ENCODE measurements at places on chromosomes 7 and 10. TPM values are rescaled to one million over a fixed set of nuclear protein-coding genes. Genes with fewer than 3 reads are reported as not detected.

- DNase-seq = no peak
Measured at GRCh38 chr7:44172803-44173424, 16.3 kb downstream of the GCK start.

- no peak for DNase-seq
Measured at GRCh38 chr7:4707217-4707741, 25.2 kb downstream of the FOXK1 start.

DNA sequence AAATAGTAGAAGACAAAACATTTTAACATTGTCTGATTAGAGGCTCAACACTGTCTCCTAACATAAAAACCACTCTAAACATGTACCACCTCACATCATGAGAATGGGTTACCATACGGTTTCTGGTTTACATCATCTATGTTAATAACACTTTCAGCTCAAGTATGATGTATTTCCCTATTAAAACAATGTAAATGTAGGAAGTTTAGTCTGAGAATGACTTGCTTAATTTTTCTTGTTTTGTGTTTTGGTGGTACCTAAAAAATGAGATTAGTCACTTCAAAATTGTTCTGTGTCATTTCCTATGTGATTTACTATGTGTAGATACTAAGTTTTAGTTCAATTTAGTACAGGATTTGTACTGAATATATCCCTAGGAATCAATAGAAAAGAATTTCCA lies 195.8 kb upstream of the SEMA3C start:
- no peak for DNase-seq

DNA sequence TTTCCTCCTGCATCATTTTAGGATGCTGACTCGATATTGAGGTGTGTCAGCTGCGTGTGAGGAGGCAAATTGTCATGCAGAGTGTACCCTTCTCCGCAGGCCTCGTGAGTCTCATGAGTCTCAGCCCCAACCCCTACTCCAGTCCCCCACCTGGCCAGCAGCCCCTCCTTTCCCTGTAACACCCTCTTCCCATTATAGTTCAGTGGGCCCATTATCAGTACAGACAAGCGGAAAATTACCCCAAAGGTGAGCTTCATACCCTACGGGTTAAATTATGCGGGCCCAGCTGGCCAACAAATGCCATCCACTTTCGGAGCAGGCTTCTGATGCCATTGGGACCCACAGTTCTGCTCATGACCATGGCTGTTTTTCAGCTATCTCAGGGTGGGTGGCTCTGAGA lies 25.2 kb downstream of the SFTPD start:
- DNase-seq = no peak

- DNase-seq = no peak
Measured at GRCh38 chr7:132242192-132242812, 334.0 kb downstream of the PLXNA4 start.

GRCh38 chr7:87624628-87625027 lies 3.6 kb upstream of the RUNDC3B start:
- DNase-seq = no peak

DNA sequence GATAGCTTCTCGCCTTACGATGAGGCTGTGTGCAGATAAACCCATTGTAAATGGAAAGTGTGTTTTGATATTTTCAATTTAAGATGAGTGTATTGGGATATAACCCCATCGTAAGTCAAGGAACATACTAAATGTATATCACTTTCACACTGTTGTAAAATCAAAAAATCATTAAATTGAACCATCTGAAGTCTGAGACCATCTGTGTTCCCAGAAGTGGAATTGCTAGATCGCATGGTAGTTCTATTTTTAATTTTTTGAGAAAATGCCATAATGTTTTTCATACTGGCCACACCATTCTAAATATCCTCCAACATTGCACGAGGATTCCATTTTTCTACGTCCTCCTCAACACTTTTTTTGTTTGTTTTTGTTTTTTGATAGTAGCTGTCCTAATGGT lies 209.1 kb upstream of the MTPN start:
- no peak for DNase-seq

DNA sequence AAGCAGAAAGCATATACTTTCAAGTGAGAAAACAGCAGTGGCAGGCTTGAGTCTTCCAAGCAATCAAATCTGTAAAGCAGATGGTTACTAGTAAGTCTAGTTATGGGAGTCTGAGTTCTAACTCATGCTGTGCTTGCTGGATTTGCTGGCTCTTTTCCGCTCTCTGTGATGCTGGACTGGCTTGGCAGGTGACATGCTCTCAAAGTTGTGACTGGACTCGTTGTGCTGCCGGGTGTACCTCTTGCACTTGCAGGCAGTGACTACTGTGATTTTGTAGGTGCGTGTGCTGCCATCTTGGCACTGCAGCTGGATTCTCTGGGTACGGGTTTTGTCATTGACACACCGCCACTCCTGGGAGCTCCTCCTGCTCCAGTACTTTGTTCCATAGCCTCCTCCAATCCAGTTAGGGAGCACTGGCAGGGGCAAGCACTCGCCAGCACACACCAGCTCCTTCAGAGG lies 3.1 kb downstream of the SOSTDC1 start:
- DNase-seq = no peak

- DNase-seq = peak; percentile 71
Measured at GRCh38 chr10:87093632-87094372, 841 bp downstream of the GLUD1 start.

- DNase-seq = no peak
Measured at GRCh38 chr10:130440971-130441370, 304.8 kb downstream of the GLRX3 start.

GRCh38 chr10:89162596-89162995 lies 44.5 kb downstream of the CH25H start:
- DNase-seq = no peak

- DNase-seq = no peak
Measured at GRCh38 chr7:114264023-114264422, 150.6 kb upstream of the FOXP2 start.

GRCh38 chr10:130498042-130498441 lies 361.9 kb downstream of the GLRX3 start:
- no peak for DNase-seq

GRCh38 chr7:40733114-40733513 lies 598.3 kb downstream of the SUGCT start:
- DNase-seq = no peak

DNA sequence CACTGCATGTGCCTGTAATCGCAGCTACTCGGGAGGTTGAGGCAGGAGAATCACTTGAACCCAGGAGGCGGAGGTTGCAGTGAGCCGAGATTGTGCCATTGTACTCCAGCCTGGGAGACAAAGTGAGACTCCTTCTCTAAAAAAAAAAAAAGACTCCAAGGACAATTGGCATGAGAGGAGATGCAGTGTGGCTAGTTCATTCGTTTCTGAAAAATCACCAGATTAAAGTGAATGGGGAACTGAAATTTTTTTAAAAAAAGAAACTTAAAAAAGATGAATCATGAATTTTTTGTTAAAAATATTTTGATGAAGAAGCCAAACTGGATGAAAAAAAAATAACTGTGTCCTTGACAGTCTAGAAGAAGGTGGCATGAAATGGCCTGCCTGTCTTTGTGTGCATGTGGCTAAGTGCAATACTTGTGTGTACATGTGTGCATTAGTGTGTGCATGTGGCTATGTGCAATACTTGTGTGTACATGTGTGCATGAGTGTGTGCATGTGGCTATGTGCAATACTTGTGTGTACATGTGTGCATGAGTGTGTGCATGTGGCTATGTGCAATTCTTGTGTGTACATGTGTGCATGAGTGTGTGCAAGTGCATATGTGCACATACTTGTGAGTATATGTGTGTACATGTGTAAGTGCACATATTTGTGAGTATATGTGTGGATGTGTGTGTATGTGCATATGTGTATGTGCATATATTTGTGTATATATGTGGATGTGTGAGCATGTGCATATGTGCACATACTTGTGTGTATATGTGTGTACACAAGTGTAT lies 391.7 kb upstream of the KLF6 start:
- DNase-seq = no peak

DNA sequence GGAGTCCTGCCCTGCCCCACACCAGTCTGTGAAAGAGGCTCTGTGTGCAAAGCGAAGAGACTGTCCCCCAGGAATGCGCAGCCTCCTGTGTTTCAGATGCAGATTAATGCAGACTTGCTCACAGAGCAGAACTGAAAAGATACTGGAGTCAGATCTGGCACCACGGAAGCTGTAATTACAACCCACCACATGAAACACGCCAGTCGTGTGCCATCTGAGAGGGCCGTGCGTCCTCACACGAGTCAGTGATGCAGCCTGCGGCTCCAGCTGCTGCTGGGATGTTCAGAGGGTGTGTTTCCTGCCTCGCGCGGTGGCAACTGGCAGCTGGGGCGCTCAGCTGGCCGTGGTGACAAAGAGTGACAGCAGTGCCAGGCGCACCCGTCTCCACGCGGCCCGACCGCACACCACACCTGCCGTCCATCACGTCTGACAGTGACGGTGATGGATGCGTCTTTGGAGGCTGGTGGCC lies 50.0 kb downstream of the NKX6-2 start:
- DNase-seq = no peak

GRCh38 chr7:102285540-102286236 lies 980 bp upstream of the SH2B2 start:
- no peak for DNase-seq

- no peak for DNase-seq
Measured at GRCh38 chr7:39712751-39713150, 89.4 kb downstream of the RALA start.

GRCh38 chr10:121260377-121260776 lies 337.9 kb downstream of the FGFR2 start:
- DNase-seq = no peak

DNA sequence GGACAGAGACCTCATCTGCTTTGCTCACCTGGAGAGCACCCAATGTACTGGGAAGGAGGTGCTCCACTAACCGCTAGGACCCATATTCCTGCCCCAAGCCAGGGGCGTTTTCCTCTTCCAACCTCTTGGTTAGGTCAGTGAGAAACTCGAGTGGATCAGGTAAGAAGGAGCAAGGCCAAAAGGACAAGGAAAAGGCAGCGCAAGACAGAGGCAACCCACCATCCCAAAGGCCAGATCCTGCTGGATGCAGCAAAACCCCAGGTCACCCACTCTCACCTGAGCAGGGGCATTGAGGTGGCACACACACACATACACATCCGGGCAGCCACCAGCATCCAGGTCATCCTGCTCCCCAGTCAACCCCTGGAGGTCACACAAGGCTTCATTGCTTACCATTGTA lies 105.1 kb downstream of the GRID1 start:
- no peak for DNase-seq

GRCh38 chr7:79506481-79506880 lies 53.0 kb upstream of the MAGI2 start:
- DNase-seq = no peak

DNA sequence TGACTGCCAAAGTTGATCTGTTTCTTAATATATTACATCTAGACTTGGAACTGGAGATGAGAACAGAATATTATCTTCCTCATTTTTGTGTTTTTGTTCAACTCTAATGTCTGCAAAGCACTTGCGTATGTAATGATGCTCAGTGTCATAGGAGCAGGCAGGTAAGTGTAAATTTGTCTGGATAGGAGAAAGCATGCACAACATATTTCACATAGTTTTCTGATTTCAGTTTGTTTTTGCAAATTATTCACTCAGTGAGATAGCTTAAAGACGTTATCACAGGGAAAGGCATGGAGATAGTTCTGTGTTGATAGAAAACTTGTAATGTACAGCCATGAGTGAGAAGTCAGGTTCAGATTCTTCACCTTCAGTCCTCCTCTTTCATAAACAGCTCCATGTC lies 84.8 kb downstream of the CFTR start:
- DNase-seq = no peak

DNA sequence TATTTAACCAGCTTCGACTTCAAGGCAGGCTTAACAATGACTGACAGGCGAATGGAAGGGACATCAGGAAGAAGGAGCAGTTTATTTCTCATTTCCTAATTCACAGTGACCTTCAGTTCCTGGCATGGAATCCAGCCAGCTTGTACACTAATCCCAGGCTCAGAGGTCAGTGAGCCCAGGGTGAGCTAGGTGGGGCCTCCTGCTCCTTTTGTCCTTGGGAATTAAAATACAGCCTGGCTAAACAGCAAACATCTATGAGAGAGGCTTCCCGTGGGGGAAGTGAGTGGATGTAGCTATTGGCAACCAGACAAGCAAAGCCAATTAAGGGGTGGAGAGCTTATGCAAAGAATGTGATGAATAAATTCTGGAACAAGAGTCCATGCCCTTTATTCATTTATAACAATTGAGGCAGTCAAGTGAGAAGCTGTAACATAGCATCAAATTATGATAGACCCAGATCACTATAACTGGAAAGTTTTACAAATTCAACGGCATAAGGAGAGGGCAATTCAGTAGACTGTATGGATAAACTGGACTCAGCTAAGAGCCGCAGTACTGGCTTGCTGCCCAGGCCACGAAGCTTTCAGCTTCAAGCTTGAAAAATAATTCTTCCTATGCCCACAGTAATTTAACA lies 57.1 kb downstream of the STK17A start:
- DNase-seq = no peak

GRCh38 chr10:25828475-25828874 lies 105.6 kb upstream of the MYO3A start:
- no peak for DNase-seq

- DNase-seq = no peak
Measured at GRCh38 chr7:41698726-41699125, 4.2 kb downstream of the INHBA start.

DNA sequence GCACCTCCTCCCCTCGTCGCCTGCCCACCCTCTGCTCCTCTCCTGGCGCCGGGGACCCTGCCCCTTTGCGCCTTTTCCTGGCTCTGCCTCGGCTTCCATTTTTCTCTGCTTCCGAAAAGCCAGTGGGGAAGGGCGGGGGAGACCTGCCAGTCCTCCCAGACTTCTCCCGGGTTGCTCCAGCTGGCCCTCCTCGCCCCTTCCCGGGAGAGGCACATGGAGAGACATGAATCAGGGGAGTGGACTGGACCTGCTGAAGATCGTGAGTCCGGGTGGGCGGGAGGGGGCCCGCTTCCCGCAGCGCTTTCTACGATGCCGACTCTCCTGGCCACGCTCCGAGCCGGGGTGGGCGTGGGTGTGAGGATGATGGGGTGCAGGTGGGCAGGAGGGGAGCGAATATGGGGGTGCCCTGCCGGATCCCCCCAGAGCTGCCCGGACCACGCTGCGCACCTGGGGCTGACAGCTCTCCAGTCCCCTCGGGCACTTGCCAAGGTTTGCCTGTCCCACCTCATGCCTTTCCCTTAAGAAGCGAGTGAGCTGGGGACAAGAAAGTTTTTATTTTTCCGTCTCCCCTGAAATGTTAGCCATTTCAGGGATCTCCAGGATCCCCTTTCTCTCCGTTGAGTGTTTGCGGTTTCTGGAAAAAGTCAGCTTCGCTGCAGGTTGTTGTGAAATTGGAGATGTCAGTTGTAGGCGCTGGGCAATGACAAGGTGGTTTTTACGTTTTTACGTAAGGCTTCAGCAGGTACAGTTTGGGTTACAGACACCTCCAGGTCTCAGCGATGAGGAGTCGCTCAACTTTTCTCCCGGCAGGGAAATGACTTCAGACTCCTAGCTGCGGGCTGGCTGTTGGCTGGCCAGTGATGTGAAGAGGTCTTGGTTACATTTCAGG lies 977 bp downstream of the CACNB2 start:
- no peak for DNase-seq

Gene GIMAP7
- not detected for total RNA-seq

Gene CALML5
- total RNA-seq = not detected

Gene PLPP4
- not detected for total RNA-seq

Gene FRMPD2
- total RNA-seq = not detected

Gene CCL24
- not detected for total RNA-seq

Gene AKR1D1
- not detected for total RNA-seq

Gene SHTN1
- not detected for total RNA-seq

Gene CABCOCO1
- not detected for total RNA-seq

Gene ZPBP
- not detected for total RNA-seq

Gene TUBB8
- total RNA-seq = not detected

Gene ODAD2
- total RNA-seq = not detected

Gene ABCB1
- not detected for total RNA-seq

Gene DNAH11
- not detected for total RNA-seq

Data from OCI-LY7 (cell line).